ENCODE measurements at places on chromosomes 6 and 20.

DNA sequence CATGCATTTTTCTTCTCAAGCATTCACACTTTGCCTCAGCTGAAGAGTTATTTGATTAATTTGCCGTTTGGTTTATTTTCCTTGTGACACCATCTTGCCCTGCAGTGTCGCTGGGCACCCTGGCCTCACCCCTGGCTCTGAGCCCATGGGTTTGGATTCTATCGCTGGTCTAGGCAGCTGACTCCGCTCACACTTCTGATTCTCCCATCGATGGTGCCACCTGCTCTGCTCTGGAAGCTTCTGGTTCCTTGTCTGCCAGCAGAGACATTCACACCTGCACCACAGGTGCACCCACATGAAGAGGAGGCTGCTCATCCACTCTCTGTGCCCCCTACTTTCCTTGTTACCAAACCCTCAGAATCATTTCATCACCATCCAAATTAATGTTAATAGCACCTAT, 291.6 kb upstream of the CDH4 start:
- no peak for DNase-seq

DNA sequence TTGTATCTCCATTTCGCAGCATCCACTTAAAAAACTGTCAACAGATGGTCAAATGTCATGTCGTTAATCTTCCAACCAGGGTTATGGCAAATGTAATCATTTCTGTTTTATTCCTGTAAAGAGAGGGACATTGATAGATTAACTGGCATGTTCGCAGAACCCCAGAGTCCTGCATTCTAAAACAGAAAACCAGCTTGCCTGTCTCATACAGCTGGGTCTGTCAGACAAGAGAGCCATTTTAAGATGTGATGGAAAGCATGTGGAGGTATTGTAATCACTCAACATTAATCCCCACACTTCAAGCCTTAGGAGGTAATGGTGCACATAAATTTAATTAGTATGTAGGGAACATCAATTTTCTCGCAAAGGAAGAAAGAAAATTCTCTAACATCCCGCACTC, 4.4 kb downstream of the SMLR1 start:
- no peak for DNase-seq

GRCh38 chr6:75372884-75373283, 88.3 kb upstream of the TMEM30A start:
- no peak for DNase-seq

GRCh38 chr20:33472868-33473435, 16.9 kb upstream of the CBFA2T2 start:
- DNase-seq: no peak

- peak; percentile 81 for DNase-seq
Observed at GRCh38 chr6:168043848-168044415, 35.1 kb downstream of the FRMD1 start.

DNA sequence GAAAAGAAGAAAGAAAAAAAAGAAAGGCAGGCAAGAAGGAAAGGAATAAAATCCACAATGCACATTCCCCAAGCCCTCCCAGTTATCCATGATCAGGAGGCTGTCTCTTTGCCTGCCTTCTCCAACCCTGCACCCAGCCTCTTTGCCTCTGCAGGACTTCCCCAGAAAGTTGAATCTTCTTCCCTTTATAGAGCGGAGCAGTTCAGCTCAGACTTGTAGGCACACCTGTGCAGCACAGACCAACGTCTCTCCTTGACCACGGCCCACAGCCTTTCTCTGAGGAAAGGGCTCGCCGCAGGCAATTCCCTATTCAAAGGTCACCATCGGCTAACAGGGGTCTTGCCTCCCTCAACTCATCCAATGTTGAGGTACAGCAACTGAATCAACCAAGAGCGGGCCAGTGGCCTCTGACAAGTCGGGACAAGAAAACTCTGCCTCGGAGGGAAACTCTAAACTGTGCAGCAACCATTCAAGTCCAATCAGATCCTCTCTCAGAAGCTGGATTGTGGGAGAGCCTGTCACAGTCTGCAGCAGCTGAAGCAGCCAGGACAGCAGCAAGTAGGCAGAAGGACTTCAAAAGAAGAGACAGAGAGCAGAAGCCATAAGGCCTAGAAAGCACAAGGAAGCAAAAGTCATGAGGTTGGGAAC, 529.2 kb upstream of the JARID2 start:
- DNase-seq: no peak

DNA sequence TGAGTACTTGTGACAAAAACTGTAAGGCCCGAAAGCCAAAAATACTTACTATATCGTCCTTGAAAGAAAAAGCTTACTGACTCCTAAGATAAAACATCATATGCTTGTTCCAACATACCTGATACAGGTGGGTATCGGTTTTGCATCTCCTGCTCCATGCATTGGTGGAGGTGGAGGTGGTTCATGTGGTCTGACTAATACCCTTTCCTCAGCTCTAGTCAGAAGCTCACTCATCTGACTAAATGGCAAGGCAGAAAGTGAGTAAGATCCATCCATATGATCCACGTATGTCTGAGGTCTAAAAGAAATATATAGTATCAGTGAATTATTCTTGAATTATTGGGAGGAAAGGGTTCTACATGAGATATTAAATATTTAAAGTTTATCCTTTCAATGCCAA, 76.2 kb downstream of the WASF1 start:
- no peak for DNase-seq

DNA sequence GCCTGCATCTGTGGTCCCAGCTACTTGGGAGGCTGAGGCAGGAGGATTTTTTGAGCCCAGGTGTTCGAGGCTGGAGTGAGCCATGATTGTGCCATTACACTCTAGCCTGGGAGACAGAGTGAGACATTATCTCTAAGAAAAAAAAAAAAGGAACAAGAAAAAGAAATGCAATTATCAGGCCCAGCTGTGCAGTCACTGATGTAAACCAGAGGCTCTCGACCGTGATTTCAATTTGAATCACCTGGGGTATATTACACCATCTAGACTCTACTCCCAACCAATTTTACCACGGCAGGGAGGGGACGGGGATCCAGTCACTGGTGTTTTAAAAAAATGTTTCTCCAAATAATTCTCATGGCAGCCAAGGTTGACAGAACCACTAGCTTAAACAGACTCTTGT, 48.8 kb upstream of the NKX2-2 start:
- DNase-seq: no peak

DNA sequence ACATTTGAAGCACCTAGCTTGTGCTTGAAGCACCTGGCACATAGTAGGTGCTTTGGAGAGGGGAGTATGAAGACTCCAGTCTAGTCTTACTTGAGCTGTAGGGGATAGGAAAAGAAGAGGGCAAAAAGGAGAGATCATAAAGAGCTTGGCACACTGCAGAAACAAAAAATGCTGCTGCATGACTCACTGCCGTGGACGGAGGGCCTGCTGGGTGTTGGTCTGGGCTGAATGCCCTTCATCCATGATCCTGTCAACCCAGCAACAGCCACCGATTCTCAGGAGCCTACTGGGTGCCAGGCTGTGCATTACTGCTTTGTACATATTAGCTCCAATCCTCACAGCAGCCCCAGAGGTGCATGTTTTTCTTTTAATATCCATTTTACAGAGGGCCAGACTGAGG, 6.0 kb downstream of the PDYN start:
- DNase-seq: no peak

- peak; percentile 47 for DNase-seq
Observed at GRCh38 chr20:35578469-35578868, 36.6 kb downstream of the ERGIC3 start.

DNA sequence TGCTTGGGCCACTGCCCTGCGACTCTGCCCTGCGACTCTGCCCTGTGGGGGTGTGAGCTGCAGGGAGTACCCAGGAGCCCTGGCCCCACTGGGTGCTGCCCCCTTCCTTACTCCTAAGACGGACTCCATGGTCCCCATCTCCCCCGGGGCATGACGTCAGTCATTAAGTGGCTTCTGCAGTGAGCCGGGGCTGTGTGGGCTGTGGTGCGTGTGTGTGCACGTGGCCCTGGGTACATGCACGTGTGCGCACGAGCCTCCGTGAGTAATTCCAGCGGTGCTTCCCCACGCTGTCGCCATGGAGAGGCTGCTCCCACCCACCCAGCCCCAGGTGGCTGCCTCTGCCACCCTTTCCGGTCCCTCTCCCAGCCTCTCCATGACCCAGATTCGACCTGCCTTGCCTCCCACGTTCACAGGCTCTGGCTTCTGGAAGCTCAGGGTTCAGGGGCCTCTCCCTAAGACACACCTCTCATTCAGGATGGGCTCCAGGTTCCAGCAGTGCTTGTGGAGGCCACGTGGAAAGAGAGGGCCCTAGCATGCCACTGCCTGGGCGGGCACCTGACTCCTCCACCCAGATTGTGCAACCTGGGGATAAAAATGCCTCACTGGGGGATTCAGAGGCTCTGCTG, 88.3 kb downstream of the DLGAP4 start:
- DNase-seq: no peak

GRCh38 chr6:26122793-26123674, 35.8 kb downstream of the HFE start:
- peak; percentile 95 for DNase-seq

DNA sequence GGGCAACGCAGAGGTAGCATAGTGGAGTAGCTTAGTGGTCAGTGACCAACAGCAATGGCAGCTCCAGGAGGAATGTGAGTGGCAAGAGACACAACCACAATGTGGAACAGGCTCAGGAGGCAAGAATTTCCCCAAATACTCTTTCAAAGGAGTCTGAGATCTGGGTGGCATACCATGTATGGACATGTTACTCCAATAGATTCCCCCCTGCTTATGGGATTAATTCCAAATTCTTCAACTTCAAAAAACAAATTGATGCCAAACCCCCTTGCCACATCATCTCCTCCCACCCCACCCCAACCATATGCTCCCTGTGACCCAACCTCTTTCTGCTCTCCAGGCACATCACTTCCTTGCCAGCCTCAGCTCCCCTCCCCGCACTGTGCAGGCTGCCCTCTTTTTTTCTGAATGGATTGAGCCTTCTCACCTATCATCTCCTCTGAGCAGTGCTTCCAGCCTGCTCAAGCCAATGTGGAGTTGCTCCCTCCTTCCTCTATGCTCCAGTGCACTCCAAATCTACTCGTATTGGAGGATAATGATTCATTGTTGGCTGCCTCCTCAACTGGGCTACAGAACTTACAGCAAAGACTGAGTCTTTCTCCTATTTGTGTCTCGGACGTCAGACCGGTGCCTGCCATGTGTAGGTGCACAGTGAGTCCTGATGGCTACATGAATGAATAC, 93.0 kb upstream of the CEP85L start:
- DNase-seq: no peak

GRCh38 chr6:53648184-53648943, 17.2 kb downstream of the KLHL31 start:
- DNase-seq: no peak

- no peak for DNase-seq
Observed at GRCh38 chr6:136117081-136117480, 133.0 kb downstream of the MTFR2 start.

GRCh38 chr6:106574741-106575458, 54.4 kb downstream of the RTN4IP1 start:
- DNase-seq: peak; percentile 41

DNA sequence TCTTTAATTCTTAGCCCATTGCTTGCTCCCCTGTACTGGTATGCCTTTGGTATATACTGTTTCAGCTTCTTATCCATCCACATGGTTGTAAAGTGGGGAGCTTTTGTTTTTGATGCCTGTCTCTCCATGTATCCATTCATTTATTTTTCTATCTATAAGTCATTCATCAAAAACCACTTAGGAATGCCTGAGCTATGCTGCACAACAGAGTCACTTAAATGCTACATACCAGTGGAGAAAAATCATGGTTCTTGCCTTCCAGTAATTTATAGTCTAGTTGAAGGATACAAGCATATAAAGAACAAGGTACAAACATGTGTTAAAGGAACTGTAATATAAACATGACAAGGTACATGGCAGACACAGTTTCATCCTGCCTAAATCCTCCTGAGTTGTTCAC, 347.3 kb downstream of the NRN1 start:
- no peak for DNase-seq

- DNase-seq: no peak
Observed at GRCh38 chr6:112927641-112928320, 580.7 kb downstream of the RFPL4B start.

DNA sequence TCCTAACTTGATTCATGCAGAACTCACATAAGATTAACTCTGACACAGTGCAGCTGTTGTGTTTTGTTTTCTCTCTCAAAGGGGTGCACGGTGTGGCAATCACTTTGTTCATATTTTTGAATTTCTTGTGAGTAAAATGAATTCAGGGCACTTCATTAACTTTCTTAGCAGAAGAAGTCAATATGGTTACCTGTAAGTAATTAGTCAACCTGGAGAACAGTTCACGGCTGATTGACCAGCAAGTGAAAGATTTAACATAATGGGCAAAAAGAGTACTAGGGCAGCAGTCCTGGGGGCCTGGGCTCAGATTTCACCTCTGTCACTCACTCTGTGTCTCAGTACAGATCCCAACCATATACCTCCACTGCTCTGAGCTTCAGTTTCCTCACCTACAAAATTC, 102.4 kb upstream of the SPTLC3 start:
- no peak for DNase-seq

DNA sequence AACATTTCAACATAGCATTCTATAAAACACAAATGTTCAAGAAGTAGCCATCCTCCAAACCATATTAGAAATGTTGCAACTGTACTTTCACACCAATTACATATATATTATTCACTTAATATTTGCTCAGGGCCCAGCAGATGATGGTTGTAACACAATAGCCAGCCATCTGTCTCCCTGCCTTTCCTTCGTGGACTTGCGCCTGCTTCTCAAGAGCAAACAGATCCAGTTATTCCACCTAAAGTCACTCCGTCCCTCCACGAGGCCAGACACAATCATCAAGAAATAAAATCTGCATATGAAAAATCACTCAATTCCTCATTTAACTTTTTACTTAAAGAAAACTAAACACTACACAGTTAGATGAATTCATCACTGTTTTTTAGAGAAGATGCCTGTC, 160.4 kb downstream of the RALGAPA2 start:
- no peak for DNase-seq

DNA sequence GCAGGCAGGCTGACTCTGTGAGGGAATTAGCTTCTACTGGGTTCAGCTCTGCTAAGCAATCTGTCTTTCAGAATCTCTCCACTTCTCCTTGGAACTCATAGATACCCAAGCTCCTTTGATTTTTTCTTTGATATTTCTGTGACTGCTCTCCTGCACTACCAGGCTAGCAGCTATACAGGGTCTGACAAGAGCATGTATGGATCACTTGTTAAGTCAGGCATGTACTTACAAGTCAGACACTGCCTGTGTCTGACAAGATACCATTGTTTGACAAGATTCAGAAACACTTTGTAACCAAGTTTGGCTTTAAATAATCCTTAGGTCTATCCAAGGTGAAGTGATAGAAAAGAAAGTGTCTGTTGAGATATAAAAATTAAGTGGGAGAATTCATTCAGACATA, 79.5 kb downstream of the SESN1 start:
- DNase-seq: no peak

DNA sequence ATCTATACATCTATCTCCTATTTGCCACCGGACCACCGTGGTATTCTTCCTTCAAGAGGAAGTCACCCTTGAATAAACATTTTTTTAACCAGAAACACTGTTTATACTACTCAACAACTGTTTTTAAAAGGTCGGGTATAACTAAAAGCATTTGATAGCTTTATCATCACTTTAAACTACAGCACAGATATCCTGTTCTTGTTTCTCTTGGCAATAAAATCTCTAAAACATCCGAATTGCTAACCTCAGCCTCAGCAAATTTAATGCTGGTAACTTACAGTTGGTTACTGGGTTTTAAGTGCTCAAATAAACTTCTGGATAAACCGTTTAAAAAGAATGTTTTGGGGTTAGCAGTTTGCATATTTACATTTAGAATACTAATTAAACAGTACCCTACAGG, 20.4 kb downstream of the ZUP1 start:
- no peak for DNase-seq

- DNase-seq: no peak
Observed at GRCh38 chr6:161951126-161951525, 677.3 kb upstream of the AGPAT4 start.

- DNase-seq: no peak
Observed at GRCh38 chr6:36731622-36732310, 34.1 kb downstream of the RAB44 start.

- DNase-seq: no peak
Observed at GRCh38 chr6:44522871-44523270, 135.4 kb downstream of the CDC5L start.

All from trophoblast cell (in vitro differentiated cells and primary cell).